ENCODE measurements at places on chromosomes 3 and 15. TPM values are rescaled to one million over a fixed set of nuclear protein-coding genes. Genes with fewer than 3 reads are reported as not detected.

ZKSCAN7 gene
- 2.1 TPM for total RNA-seq

CHCHD6 gene
- total RNA-seq, result 8.4 TPM

KIF23 gene
- total RNA-seq, result 1.3 TPM

CDHR4 gene
- not detected for total RNA-seq

RLBP1 gene
- total RNA-seq, result not detected

AADACL2 gene
- total RNA-seq, result 0.16 TPM

CPNE9 gene
- total RNA-seq, result not detected

APOD gene
- 93.2 TPM for total RNA-seq

C2CD4B gene
- 5.9 TPM for total RNA-seq

SERPINI2 gene
- 2.2 TPM for total RNA-seq

FEZF2 gene
- not detected for total RNA-seq

PYGO1 gene
- total RNA-seq, result 4.3 TPM

FBXW12 gene
- total RNA-seq, result not detected

SCAP gene
- total RNA-seq, result 57.3 TPM

ISL2 gene
- not detected for total RNA-seq

LIPC gene
- total RNA-seq, result 0.59 TPM

C3orf52 gene
- total RNA-seq, result 1.5 TPM

FETUB gene
- not detected for total RNA-seq

CPN2 gene
- total RNA-seq, result not detected

PP2D1 gene
- total RNA-seq, result not detected

FGD5 gene
- 9.6 TPM for total RNA-seq

ARRDC4 gene
- total RNA-seq, result 17.2 TPM

Data from right atrium auricular region (tissue), 2 donors.